ENCODE measurements at places on chromosomes 3 and 15.

DNA sequence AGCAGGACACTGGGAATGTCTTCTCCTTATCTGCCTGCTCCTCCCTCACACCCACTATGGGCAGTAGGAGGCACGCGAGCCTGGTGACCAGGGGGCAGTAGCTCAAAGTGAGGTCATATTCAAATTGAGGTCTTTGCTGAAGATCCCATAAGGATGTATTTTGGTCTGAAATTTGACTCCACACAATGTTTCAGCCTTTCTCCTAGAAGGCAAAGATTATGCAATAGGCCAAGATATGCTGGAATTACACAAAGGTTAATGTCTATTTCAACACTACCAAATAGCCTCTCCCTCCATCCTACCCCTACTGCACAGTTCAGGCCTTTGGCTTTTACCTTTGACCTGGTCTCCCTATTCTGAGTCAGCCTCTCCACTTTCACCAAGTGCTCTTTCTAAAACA is 203.0 kb downstream of the TIGIT start:
- DNase-seq, result no peak

- DNase-seq, result no peak
Measured at GRCh38 chr3:156859578-156859977, 33.4 kb downstream of the LEKR1 start.

- no peak for DNase-seq
Measured at GRCh38 chr15:44636976-44637375, 26.5 kb downstream of the SPG11 start.

GRCh38 chr3:13358643-13359042 is 61.5 kb downstream of the NUP210 start:
- DNase-seq, result no peak

- DNase-seq, result no peak
Measured at GRCh38 chr3:106936337-106936736, 440.9 kb upstream of the CCDC54 start.

DNA sequence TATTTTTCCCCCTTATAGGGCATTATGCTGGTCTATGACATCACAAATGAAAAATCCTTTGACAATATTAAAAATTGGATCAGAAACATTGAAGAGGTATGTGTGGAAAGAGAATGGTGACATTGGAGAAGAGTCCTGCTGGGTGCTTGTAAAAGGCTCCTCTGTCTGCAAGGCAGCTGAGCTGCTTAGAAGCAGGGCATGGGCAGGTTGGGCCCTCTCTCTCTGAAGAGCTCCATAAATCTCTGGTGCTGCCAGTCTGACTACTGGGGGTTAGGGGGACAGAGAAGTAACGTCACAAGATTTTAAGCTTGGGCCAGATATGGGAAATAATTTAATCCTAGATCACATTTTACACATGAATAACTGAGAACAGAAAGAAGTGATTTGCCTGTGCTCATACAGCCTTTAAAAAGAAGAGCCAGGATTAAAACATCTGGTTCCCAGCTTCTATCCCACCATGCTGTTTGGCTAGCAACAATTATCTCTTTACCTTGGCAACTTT is 21.9 kb upstream of the APH1B start:
- DNase-seq, result no peak

DNA sequence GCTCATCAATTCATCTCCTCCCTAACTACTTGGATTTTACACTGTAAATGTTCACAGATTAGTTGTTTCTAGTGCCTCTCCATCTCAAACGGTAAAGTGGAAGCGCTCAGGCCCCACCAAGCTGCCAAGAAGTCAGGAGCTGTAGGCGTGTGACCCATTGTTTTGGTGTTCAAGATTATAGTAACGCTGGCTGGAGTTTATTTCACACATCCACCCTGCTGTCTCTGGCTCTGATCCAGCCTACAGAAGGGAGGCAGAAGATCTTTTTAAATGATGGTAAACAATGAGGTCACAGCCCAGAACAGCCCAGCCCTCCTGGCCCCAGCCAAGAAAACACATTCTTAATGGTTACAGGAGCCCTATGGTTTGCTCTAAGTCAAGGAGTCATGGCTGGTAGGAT is 25.7 kb upstream of the GALNT15 start:
- DNase-seq, result no peak

DNA sequence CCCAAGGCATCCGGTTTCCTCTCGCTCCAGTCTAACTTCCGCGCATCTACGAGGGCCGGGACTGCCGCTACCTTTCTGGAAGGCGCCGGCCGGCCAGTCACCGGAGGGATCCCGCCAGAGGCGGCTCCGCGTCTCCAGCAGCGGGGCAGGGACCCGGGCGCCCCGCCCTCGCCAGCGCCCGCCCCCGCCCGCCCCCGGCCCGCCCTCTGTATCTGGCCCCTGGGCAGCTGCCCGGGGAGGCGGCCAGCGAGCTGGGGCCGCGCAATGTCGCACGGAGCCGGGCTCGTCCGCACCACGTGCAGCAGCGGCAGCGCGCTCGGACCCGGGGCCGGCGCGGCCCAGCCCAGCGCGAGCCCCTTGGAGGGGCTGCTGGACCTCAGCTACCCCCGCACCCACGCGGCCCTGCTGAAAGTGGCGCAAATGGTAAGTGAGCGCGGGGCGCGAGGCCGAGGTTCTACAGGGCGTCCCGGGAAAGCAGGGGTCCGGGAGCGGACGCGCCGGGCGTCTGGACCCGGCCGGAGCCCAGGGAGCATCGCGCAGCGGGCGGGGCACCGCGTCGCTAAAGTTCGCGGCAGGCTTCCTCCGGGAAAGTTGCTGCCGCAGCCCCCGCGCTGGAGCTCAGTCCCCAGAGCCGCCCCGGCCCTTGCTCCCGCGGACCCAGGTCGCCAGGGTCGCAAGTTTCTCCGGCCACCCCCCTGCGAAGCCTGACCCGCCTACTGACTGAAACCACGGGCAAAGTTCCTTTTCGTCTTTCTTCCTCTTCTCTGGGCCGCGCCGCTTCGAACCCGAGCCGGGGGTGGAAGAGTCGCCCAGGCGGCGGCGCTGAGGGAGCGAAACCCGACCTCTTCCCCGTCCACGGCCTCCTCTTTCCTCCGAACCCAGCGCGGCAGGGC is at the start of gene CMTM7:
TSS of gene CMTM7 (plus strand) at position 211 of the 893 bp plus-strand sequence. CDS start at position 265, 54 bp downstream.
- peak; percentile 15 for DNase-seq

DNA sequence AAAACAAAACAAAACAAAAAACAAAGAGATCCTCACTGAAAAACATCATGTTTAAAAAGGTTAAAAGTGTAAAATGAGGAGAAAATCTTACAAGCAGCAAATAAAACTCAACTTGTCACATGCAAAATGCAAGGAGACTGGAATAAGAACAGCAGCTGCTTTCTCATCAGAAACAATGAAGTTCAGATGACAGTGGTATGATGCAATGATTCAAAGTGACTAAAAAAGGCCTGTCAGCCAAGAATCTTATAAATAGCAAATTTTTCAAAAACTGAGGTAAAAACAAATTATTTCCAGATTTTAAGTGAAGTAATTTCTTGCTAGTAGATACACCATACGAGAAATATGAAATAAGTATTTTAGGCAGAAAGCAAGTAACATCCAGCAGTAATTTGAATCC is 68.6 kb upstream of the EPHA3 start:
- no peak for DNase-seq

All from amniotic stem cell (primary cell).